Stimulated activated CD8-positive, alpha-beta memory T cell treated with anti-CD3 and anti-CD28 coated beads, Interleukin-7, amount 100 ng/mL, for 1 hour (primary cell): ENCODE measurements at places on chromosomes 4 and X.

DNA sequence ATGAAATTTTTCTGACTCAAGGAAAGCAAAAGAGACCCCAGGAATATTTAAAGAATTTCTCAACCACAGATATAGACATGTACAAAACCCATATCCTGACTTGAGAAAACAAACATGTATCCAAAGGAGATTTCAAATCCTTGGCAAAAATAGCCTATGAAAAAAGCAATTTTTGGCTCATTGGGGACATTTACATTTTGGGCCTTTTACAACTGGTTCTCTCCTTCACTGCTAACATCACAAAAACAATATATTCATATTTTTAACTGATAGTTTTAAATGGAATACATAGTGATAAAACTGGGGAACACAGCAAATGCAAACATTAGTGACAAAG, 65.0 kb downstream of the SH3RF1 start:
- no peak for DNase-seq

DNA sequence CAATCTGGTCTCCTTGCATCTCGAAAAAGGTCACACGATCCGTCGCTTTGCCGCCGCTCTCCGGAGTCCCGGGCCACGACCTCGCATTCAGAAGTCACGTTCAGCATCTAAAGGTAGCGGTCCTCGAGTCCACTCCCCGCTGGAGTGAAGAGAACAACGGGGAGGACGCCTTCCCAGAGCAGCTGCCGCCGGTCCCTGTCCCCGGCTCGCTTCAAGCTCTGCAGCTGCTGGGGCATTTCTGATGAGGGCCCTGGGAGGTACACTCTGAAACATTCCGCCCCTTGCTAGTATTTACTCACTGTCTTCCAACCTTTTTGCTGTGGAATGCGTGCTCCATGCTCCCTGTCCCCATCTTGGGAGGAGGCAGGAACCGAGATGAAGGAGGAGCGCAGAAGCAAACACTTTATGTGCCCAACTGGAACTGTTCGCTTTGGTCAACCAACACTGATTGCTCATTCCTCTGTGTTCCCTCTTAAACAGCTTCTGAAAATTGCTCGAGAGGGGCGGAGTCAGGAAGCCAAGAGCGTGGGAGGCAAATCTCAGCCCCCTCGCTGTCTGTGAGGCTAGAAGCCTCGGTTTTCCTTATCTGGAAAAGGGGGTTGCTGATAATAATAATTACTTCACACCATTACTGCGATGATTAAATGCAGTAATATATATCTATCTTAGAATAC, 6.4 kb upstream of the VAMP7 start:
- no peak for DNase-seq

- DNase-seq, result no peak
Observed at GRCh38 chr4:88659055-88659889, 38.4 kb downstream of the NAP1L5 start.

- no peak for DNase-seq
Observed at GRCh38 chr4:170025523-170026252, 507 bp downstream of the MFAP3L start.

GRCh38 chr4:81060587-81061343, 30.3 kb downstream of the BMP3 start:
- DNase-seq, result no peak

DNA sequence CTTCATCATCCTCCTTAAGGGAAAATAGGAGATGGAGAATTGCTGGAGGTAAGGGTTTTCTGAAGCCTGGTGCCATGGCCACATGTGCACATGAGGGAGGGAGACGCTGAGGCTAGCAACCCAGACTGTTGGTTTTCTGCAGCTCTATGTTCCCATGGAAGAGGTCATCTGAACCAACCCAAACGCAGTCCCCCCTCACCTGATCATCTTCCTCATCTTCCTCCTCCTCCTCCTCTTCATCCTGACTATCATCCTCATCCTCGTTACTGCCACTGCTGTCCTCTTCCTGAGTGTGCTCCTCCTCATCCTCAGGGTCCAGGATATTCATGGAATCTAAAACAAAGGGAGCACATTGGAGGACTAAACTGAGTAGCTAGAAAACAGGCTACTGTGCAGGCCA, 124.6 kb downstream of the HUWE1 start:
- no peak for DNase-seq

GRCh38 chr4:183905593-183906488, 734 bp downstream of the STOX2 start:
- DNase-seq, result no peak
